ENCODE measurements at places on chromosomes 2 and 18.

- DNase-seq: no peak
Observed at GRCh38 chr2:136250131-136250530, 132.2 kb upstream of the CXCR4 start.

GRCh38 chr18:36296650-36297416 lies 680 bp upstream of the FHOD3 start:
- DNase-seq: peak; percentile 72

DNA sequence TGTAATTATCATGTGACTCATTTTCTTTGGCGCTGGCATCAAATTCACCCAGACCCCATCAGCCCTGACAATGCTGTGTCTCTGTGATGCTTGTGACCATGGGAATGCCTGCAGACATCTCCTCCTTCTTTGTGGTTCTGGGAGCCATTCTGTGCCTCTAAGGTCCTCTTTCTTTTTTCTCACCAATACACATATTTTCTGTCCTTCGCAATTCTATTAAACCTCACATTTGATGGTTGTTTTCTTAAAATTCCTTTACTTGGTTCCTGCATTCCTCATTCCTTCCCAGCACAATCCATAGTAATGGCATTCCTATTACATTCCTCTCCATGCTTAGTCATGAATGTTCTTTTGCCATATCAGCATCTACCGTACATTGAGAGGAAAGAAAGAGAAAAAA lies 375.3 kb downstream of the PIK3C3 start:
- no peak for DNase-seq

- no peak for DNase-seq
Observed at GRCh38 chr18:76913583-76913982, 91.2 kb downstream of the ZNF236 start.

- DNase-seq: no peak
Observed at GRCh38 chr18:73503326-73503725, 635.5 kb upstream of the NETO1 start.

GRCh38 chr2:218849721-218850120 lies 9.9 kb upstream of the WNT6 start:
- no peak for DNase-seq

GRCh38 chr2:12116228-12116750 lies 369.9 kb downstream of the LPIN1 start:
- DNase-seq: no peak

DNA sequence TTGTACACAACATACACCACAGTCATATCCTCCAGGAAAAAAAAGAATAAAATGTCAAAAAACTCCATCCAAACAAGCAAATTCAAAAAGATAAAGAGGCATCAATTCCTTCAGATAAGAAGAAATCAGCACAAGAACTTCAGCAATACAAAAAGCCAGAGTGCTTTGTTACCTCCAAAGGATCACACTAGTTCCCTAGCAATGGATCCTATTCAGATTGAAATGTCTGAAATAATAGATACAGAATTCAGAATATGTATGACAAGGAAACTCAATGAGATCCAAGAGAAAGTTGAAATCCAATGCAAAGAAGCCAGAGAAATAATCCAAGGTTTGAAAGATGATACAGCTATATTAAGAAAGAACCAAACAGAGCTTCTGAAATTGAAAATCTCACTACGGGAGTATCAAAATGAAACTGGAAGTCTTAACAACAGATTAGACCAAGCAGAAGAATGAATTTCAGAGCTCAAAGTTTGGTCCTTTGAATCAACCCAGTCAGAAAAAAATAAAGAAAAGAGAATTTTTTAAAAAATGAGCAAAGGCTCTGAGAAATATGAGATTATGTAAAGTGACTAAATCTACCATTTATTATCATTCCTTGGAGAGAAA lies 80.6 kb downstream of the TRABD2A start:
- no peak for DNase-seq

GRCh38 chr2:174965992-174966744 lies 39.0 kb downstream of the CHN1 start:
- no peak for DNase-seq

DNA sequence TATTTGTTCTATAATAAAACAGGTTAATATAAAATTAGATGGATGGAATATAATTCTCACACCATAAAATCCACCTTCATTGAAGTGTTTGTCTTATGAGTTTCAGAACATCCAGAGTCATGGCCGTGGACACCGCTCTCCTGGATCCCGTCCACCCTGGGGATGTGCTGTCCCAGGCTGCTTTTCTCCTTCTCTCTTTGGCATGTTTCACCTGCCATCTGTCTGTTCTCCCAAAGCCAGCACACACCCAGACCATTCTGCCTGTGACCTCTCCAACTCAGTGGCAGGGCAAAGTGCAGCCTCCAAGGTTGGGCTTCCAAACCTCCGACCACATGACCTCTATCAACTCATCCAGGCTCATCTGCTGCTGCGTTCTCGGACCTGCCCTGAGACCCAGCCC lies 104.7 kb downstream of the MYT1L start:
- no peak for DNase-seq

DNA sequence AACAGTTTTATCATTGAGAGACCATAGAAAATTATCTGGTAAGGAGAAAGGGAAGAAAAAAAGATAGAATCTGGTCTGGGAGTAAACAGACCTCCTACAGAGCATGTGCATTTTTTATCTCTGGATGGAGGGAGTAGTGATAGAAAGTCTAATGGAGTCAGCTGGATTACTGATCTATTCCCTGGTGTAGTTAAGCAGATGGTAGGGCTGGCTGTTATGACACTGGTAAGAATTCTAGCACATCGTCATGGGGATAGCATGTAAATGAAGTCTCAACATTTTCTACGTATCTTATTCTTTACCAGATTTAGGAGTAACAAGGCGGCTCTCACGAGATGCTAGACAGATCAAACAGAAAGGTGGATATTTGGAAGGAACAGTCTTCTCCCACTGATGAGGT lies 407.4 kb downstream of the NRXN1 start:
- no peak for DNase-seq

- DNase-seq: no peak
Observed at GRCh38 chr2:155872396-155872795, 460.1 kb downstream of the NR4A2 start.

DNA sequence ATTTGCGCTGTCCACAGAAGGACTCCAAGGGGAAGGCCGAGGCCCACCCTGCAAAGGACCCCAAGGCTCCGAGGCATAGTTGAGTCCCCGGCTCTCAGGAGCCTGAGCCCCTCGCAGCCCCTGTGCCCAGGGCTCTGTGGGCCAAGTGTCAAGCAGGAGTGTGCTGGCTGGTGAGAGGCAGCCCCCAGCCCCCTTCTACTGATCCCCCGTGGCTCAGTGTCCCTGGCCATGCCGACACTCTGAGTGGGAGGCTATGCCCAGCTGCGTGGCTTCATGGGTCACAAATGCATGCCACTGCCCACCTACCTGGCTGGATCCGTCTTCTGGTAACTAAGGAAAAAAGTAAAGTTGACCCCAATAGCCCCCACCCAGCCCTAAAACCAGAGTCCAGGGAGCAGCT lies 172.7 kb downstream of the TNS1 start:
- no peak for DNase-seq

DNA sequence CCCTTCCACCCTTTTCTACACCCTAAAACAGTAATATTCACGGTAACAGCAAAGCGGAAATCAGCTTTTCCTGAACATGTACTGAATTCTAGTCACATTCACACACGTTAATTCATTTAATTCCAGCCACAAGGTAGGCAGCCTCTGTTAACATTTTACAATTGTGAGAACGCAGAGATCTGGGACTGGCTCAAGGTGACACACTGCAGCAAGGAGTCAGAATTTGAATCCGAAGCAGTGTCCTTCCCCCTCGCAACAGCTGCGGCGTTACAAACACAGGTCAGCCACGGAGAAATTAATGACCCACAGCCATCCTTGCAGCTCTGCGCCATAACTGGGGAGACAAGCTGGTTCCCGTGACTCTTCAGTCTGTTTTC lies 818 bp upstream of the SLC20A1 start:
- no peak for DNase-seq

DNA sequence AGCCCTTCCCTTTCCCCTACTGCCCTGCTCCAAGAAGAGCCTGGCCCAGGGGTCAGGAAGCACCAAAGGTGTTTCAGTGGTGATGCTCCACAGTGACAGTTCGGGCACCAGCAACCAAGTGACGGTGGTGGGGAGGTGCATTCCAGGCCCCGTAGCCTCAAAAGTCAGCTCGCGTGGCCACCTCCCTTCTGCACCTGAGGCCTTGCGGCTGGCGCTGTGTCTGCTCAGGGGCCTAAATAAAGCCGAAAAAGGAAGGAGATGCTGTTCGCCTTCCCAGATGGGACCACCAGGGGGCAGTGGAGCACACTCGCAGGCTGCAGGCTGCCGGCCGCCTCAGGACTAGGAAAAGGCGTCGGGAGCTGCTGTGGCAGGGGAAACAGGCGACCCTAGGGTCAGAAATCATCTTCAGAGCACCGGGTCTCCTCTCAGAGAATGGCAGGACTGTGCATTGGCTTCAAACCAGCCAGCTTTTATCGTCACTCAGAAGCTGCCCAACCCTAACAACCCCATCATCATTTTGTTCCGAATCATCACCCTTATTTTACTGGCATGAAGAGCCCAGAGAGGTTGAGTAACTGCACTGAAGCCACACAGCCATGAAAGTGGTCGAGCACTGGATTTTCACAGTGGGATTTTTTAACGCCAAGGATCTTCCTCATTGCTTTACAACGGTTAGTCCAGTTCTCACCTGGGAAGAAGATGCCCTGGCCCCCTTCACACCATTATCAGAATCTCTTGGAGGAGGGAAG lies 213.0 kb upstream of the CELF4 start:
- DNase-seq: peak; percentile 73

GRCh38 chr2:62478093-62478580 lies 27.9 kb downstream of the TMEM17 start:
- DNase-seq: no peak

DNA sequence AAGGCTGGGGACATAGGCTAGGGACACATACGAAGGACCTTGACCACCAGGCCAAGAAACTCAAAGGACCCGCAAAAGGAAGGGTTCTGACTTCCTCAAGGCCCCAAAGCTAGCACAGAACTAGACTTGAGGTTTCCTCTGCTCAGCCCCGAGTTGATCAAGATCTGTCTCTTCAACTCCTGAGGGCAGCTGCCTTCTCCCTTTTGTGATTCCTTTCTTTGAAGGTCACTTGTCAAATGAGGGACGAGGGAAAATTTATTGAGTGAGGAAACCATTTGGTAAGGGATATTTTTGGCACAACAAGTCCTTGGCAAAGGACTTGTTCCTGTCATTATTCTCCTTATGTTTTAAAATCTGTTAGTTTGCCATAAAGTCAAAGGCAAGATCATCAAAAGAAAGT lies 12.3 kb upstream of the ROCK2 start:
- no peak for DNase-seq

- DNase-seq: no peak
Observed at GRCh38 chr2:176039375-176039774, 37.3 kb upstream of the LNPK start.

DNA sequence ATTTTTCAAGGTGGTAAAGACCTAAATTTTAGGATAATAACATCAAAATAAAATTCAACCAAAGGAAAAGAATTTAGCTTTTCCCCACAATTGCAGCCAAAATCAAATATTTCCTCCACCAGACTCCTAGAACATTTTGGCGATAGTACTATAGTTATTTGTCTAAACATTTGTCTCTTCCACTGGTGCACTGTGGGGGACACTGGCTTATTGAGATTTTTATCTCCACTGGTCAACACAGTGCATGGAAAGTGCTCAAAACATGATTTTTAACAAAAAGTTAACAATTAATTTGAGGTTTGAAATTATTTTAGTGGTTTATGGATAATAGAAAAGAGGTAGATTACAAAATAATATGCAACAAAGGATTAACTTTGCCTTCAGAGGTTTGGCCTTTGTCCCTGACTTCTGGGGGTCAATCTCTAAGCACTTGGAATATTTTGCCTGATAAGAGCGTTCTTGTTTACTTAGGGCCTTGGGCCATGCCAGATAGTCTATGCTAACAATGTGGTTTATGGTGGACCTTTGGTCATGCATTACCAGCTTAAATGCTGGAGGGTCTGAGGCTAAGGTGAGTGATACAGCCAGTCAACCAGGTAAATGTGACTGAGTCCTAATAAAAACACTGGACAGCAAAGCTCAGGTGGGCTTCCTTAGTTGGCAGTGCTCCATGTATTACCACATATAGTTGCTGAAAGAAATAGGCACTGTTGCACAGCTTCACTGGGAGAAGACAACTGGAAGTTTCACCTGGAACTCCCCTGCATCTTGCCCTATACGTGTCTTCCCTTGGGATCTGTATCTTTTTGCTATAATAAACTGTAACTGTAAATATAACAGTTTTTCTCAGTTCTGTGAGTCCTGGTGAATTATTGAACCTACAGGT lies 67.2 kb upstream of the SATB2 start:
- no peak for DNase-seq

DNA sequence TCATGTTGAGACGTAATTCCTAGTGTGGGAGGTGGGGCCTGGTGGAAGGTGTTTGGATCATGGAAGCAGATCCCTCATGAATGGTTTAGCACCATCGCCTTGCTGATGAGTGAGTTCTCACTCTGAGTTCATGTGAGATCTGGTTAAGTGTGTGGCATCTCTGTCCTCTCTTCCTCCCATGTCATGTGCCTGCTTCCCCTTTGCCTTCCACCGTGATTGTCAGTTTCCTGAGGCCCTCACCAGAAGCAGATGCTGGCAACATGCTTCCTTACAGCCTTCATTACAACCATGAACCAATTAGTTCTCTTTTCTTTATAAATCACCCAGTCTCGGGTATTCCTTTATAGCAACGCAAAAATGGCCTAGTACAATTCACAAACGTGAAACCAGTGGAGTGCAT lies 14.6 kb upstream of the MCM6 start:
- no peak for DNase-seq

DNA sequence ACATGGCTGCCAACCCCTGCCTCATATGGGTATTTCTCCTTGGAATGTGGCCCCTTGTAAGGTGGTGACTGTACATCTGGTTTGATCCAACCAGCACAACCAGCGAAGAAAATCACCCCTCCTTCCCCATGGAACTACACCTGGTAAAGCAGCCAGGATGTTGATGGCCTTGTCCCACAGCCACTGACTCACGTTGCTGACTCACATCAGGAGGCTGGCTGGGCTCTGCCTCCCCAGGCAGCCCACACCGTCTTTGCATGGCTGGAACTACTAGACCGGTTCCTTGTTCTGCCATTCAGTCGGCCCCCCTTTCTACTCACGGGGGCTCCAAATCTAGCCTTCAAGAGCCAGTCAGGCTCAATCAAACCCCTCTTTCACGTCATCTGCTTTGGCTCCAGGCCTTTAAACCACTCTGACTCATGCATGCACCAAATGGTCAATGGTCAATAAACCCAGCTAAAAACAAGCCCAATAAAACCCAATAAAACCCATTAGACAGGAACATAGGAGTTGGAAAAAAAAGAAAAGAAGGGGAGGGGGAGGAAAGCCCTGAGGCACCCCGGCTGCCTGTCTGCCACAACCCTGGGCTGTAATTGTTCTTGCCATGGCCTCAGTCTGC lies 114.8 kb downstream of the PLB1 start:
- peak; percentile 29 for DNase-seq

All from BE2C (cell line).